ENCODE measurements at places on chromosomes 4 and X. TPM values are rescaled to one million over a fixed set of nuclear protein-coding genes. Genes with fewer than 3 reads are reported as not detected.

MAGEA1 gene
- total RNA-seq: not detected

DNA sequence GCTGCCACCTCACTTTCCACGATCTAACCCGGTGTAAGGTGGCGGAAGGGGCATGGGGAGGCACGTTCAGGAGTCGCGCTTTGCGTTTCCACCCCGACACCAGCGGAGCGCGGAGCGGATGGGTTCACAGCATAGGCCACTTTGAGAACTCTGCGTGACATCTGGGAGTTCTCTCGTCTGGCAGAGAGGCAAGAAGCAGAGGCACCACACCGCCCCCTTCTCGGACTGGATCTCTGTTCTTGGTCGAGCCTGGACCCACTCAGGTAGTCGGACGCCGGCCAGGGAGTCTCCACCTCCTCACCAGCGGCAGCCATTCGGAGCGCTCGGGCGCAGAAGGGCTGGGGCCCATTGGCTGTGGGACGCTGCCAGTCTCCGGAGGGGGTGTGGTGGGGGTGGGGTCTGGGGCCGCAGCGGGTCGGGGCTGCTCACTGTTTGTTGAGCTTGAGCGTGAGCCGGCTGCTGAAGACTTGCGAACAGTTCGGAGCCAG, at the start of gene DACH2:
DACH2 (plus strand) TSS at position 428 of the 488 bp plus-strand sequence.
- H3K36me3 ChIP-seq: no peaks in the 10 kb centered on the region
- H3K27ac ChIP-seq: no peak within 1 kb of the TSS
- H3K4me3 ChIP-seq: peak within 1 kb of the TSS; percentile 44
- H3K4me1 ChIP-seq: no peaks in the 10 kb centered on the region
- no peaks in the 10 kb centered on the region for H3K27me3 ChIP-seq

DNA sequence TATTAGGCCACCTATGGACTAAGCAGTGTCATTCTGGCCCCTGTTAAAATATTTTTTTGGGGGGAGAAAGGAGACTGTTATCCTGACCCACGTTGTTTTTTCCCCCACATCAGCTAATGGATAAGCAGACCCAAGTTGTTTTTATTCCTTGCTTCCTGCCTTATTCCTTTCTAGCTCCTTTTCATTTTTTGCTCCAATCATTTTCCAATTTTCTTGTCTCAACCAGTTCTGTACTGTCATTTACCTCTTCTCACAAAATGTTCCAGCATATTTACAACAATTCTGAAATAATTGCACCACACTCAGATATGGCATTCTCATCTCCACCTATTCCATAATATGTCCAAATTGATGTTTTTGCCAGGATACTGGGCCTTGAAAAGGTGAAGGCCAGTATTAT, 150.3 kb downstream of the NEXMIF start:
- H3K4me1 ChIP-seq: no peaks in the 10 kb centered on the region
- no peak for DNase-seq
- no peak overlapping the region for H3K27ac ChIP-seq
- no peak overlapping the region for H3K4me3 ChIP-seq

- H3K4me1 ChIP-seq: no peaks in the 10 kb centered on the region
- H3K27me3 ChIP-seq: no peaks in the 10 kb centered on the region
- no peaks in the 10 kb centered on the region for H3K36me3 ChIP-seq
Observed at GRCh38 chr4:152045807-152046571, 285.2 kb upstream of the GATB start.

GRCh38 chrX:53190363-53190960, 34.5 kb downstream of the KDM5C start:
- H3K27ac ChIP-seq: no peak overlapping the region
- no peak overlapping the region for H3K4me3 ChIP-seq
- no peak for DNase-seq
- H3K27me3 ChIP-seq: no peaks in the 10 kb centered on the region
